LHCN-M2 (cell line): ENCODE measurements at places on chromosomes 12 and 14. TPM values are rescaled to one million over a fixed set of nuclear protein-coding genes. Genes with fewer than 3 reads are reported as not detected.

DNA sequence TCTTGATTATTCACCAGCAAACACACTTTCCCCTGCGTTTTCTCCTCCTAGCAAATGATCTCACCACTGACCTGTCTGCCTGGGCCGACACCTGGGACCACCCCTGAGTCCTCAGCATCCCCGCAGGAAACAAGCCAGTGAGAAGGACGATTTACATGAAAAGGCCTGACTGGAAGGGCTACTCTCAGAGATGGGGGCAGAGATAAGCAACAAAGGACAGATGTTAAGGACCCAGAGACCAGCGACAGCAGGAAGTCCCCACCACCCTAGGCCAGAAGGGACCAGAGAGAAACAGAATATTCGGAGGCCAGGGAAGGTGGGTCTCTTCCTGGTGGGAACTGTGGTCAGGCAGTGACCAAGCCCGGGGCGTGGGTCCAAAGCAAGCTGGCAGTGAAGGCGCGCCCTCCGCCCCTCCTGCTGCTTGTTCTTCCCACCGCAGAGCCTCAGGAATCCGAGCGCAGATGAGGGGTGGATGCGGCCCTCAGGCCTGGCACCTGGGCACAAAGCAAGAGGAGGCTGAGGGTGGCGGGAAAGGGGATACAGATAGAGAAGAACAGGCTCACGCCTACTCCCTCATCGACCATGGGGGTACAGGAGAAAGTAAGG is 55.8 kb downstream of the STX2 start:
- DNase-seq: no peak

- no peak for DNase-seq
Observed at GRCh38 chr12:31965090-31965489, 5.9 kb downstream of the RESF1 start.

DNA sequence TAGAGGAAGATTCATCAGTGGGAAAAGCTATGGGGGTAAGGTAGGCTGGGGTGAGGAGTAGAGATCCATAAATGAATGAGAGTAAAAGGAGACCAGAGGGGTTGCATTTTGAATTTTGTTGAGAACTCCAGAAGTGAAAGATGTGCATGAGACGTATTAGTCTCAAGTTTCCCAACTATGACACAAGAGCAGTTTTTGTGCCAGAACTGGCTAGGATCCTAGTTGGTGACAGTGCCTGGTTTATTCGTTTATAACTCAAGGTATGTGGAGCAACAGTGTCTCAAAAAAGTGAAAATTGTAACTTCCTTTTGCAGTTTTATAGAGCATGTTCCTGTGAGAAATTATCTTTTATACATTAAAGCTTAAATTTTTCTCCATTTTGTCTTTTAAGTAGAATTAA is 377.0 kb downstream of the NPAS3 start:
- no peak for DNase-seq

GRCh38 chr14:24900269-24901100 is 149.5 kb downstream of the STXBP6 start:
- DNase-seq: peak; percentile 35

The KRT4 gene
- not detected in 2 replicates for total RNA-seq

GRCh38 chr12:116024769-116025168 is 252.7 kb downstream of the MED13L start:
- DNase-seq: no peak

The FAM181A gene
- total RNA-seq: not detected in 2 replicates

DNA sequence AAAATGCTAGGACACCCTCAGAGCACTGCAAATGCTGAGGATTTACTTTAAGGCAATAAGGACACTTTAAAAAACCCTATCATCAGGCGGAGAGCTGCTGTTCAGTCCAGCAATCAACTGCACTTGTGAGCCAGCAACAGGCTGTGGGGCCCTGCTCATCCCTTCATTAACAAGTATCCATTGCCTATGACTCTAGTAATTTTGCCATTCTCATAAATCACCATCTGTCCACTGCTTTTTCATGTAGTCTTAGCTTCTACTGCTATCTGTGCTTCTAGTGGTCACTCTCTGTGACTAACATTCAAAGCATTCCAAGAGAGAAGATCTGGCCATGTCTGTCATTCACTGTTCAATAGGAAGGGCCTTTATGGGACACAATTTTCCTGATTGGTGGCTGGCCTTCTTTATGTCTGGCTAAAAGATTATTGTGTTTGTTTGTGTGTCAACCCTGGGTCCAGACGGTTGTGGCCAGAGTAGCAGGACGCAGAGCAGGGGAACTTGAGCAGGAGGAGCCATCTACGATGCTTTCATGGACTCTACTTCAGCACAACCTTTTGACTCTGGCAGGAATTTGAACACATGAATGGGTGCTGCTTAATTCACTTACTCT is 3.6 kb upstream of the KRAS start:
- DNase-seq: peak; percentile 52

The BTG1 gene
- total RNA-seq: 14.6 and 17.5 TPM in 2 replicates

- no peak for DNase-seq
Observed at GRCh38 chr12:102757882-102758226, 159.2 kb downstream of the PAH start.

GRCh38 chr14:92519246-92520101 is 5.9 kb downstream of the RIN3 start:
- no peak for DNase-seq

DNA sequence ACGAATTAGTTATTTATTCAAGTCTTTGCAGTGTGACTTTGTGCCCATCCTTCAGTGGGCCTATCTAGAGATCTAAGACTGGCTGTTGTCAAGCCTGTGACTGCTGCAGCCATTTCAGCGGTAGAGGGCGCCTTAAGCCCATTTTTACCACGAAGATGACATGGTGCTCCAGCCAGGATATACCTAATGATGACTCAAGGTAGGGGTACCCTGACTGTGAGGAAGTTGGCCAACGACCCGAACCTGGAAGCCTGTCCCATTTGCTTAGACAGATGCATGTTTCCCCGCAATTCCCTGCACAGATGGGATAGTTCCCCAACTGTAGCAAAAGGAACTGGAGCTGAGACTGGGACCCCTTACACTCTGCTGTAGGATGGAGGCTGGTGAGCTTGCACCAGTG is 41.3 kb downstream of the RAB3IP start:
- peak; percentile 27 for DNase-seq

- no peak for DNase-seq
Observed at GRCh38 chr12:68114606-68115005, 44.9 kb downstream of the IFNG start.

GRCh38 chr12:47791351-47791746 is 18.3 kb downstream of the SLC48A1 start:
- no peak for DNase-seq

The CEP170B gene
- total RNA-seq: 30.3 and 32.7 TPM in 2 replicates

The E2F7 gene
- 18.0 and 20.6 TPM in 2 replicates for total RNA-seq

The GPR68 gene
- 6.5 and 8.6 TPM in 2 replicates for total RNA-seq

GRCh38 chr14:105203057-105203531 is 22.0 kb upstream of the NUDT14 start:
- DNase-seq: peak; percentile 34

The SOAT2 gene
- not detected in 2 replicates for total RNA-seq

DNA sequence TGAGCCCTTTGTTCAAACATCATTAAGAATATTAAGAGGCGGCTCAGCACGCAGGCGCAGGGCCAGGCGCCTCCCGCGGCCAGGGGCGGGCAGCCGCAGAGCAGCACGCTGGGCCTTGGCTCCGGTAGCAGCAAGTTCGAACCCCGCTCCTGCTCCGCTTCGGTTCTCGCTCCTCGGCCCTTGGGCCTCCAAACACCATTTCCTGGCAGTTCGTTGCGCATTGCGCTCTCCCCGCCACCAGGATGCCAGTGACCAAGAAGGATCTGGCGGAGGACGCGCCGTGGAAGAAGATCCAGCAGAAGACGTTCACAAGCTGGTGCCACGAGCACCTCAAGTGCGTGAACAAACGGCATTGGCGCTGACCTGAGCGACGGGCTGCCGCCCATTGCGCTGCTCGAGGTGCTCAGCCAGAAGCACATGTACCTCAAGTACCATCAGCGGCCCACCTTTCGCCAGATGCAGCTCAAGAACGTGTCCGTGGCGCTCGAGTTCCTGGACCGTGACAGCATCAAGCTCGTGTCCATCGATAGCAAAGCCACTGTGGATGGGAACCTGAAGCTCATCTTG is 6.9 kb upstream of the ACVRL1 start:
- no peak for DNase-seq

The SLC25A47 gene
- not detected in 2 replicates for total RNA-seq

The NKX2-8 gene
- not detected in 2 replicates for total RNA-seq

DNA sequence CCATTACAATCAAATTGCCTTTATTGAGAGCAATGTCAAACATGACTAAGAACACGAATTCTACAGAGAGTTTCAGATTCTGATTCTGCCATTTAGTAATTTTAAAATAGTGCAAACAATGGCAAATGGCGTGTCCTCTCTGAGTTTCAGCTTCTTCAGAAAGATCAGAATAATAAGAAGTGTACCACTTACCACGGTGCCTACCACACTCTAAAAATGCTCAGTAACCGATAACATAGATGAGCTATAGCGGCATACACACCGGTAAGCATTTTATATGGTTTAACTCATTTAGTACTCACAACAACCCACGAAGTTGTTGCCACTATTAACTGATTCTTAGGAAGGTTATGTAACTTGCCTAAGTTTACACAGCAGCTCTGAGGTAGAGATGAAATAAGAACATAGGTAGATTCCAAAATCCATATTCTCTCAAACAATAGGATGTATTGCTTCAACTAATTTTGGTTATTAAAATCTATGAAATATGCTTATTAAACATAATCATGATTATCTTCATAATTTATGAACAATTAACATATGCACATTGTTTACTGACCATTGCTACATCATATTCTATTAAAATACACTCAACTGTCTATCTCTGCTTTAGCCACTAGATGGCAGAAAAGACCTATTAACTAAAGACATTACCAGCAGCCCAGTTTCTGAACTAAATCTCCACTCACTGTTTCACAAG is 38.3 kb downstream of the SLC6A15 start:
- peak; percentile 61 for DNase-seq

DNA sequence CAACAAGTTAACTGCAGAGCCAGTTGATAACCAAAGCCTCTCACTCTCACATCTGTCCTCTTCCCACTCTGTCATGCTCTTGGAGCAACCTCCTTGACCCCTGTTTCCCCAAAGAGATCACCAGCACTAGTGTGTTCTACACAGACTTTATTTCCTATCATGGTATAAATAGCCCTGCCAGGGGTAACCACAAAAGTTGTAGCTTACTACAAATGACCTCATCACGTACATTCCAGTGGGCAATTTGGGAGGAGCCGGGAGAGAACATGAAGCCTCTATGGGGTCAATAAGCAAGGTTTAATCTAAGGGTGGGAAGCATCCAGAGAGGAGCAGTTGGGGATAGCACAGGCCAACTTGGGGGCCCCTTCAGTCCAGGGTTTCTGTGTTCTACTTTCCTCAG is 186.5 kb downstream of the KCNA5 start:
- peak; percentile 37 for DNase-seq

DNA sequence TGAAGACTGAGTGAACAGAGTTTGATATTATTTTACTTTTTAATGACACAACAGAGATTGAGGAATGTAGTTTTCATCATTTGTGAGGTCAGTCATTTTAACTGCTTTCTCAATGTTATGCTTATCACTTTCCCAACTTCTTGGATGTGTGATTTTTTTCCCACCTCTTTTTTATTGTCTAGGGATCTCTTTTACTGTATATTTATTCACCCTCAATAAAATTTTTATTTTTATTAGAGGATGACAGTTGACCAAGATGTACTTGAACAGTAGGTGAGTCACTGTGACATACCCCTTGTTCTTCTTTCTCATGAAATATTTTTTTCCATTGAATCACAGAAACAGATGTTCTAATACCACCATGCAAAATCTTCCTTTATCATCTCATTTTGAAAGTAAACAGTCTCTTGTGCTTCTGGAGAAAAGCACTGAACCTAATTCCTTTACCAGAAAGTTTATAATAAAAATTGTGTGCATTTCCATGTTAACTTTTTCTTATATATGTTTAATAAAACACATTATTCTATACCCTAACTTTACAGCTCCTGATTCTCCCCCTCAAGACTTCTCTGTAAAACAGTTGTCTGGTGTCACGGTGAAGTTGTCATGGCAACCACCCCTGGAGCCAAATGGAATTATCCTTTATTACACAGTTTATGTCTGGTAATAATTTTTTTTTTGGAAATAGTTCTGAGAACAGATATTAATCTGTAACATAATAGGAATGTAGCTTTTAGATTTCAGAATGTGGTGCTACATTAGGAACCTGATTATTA is 65.9 kb downstream of the PTPRQ start:
- DNase-seq: peak; percentile 97

The SDSL gene
- total RNA-seq: 6.5 and 8.3 TPM in 2 replicates

The RBM19 gene
- total RNA-seq: 18.4 and 26.3 TPM in 2 replicates

The OLR1 gene
- not detected in 2 replicates for total RNA-seq

- no peak for DNase-seq
Observed at GRCh38 chr12:48980953-48981756, 3.0 kb downstream of the WNT1 start.

- no peak for DNase-seq
Observed at GRCh38 chr12:61993734-61994345, 266.4 kb upstream of the USP15 start.

The KCNH5 gene
- total RNA-seq: 0.06 TPM in 1 of 2 replicates, not detected in the other

DNA sequence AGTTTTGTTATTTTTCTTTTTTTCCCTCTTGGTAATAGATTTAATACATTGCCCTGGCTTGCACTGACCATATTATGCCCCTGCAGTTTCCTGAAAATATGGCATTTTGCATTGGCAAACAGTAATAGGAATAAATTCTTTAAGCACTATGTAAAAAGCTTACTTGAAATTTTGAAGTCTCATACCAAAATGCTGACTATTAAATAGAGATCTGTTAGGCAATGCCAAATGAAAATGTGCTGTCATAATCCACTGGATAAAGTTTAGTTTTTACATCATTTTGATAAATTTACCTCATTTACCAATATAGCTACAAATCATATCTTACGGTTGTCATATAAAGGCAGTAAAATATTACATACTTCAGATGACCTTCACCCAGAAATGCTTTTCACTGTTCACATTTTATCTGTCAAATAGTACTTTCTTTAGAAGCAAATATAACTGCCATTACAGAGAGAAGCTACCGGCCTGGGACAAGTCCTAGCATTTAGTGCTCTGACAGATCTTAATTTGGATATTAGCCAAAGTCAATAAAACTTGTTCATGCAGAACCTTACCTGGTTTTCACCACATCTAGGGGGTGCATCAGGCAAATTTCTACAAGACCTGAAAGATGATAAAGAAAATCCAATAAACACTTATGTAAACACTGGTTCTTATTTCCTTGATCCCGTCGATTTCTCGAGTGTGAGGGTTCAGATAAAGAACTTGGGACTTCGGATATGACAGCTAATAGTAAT is 212.9 kb downstream of the PAX9 start:
- no peak for DNase-seq

The CORO1C gene
- 167 and 172 TPM in 2 replicates for total RNA-seq
